ENCODE measurements at places on chromosomes 1 and 21. TPM values are rescaled to one million over a fixed set of nuclear protein-coding genes. Genes with fewer than 3 reads are reported as not detected.

OR2T35 gene
- not detected for total RNA-seq

METTL25B gene
- 2.3 TPM for total RNA-seq

PIK3CD gene
- total RNA-seq: 5.0 TPM

ZNF669 gene
- total RNA-seq: 10.8 TPM

STMN1 gene
- total RNA-seq: 93.0 TPM

LCE2C gene
- total RNA-seq: not detected

SLC5A9 gene
- total RNA-seq: not detected

XCL2 gene
- not detected for total RNA-seq

UBXN10 gene
- total RNA-seq: not detected

LAPTM5 gene
- not detected for total RNA-seq

USP1 gene
- 26.1 TPM for total RNA-seq

TNFRSF9 gene
- total RNA-seq: 0.72 TPM

PRAMEF10 gene
- total RNA-seq: not detected

AIM2 gene
- not detected for total RNA-seq

HCN3 gene
- 0.36 TPM for total RNA-seq

AKIRIN1 gene
- 63.9 TPM for total RNA-seq

TMEM61 gene
- not detected for total RNA-seq

HTR6 gene
- not detected for total RNA-seq

BCAS2 gene
- 15.4 TPM for total RNA-seq

MCOLN3 gene
- total RNA-seq: not detected

ABCA4 gene
- total RNA-seq: under 0.01 TPM

VHLL gene
- 0.28 TPM for total RNA-seq

SYT6 gene
- total RNA-seq: not detected

SOAT1 gene
- 28.9 TPM for total RNA-seq

CYP4A11 gene
- not detected for total RNA-seq

AUNIP gene
- total RNA-seq: 5.0 TPM

STUM gene
- total RNA-seq: not detected

AMY1A gene
- not detected for total RNA-seq

PDC gene
- not detected for total RNA-seq

CFAP107 gene
- total RNA-seq: not detected

CTSE gene
- total RNA-seq: not detected

CFAP141 gene
- total RNA-seq: not detected

FAM72A gene
- total RNA-seq: 2.2 TPM

S100B gene
- total RNA-seq: not detected

SPATA6 gene
- total RNA-seq: 2.2 TPM

ERICH3 gene
- total RNA-seq: not detected

OR2T2 gene
- not detected for total RNA-seq

GPR25 gene
- total RNA-seq: not detected

Data from IMR-90 (cell line).